Spinal cord (tissue), 10 donors: ENCODE measurements at places on chromosomes 2 and 18. TPM values are rescaled to one million over a fixed set of nuclear protein-coding genes. Genes with fewer than 3 reads are reported as not detected.

DNA sequence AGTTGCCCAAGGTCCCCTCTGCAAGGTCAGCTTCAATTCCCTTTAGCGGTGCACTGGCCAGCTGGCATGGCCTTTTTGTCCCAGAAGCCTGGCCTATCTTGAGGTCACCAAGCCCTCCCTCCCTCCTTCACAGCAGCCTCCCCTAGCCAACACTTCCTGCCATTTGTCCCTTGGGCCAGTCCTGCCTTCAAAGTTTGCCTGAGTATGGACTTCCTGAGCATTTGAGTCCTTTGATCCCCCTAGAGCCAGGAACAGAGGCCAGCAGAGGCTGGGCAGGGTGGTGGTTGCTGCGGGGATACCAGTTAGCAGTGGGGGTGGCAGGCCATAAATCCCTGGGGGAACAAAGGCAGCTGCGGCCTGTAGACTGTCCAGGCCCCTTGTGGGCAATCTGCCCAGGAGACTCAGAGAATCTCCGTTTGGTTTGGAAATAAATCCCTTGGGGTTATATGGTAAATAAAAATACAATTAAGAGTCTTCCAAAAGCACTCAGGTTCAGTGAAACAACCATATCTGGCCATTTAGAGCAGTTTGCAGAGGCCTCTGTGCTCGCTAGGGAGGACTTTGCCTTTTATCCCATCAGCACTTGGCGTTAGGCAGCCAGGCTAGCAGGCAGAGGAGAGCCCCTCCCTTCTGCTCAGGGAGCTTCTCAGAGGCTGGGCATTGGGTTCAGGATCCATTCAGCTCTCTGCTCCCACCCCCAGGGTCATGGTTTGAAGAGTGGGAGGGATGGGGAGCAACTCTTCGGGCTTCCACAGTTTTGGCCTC is 3.1 kb upstream of the HES6 start:
- DNase-seq, result peak; percentile 65

GRCh38 chr18:59459369-59460071 is 100.5 kb upstream of the LMAN1 start:
- DNase-seq, result peak; percentile 15

- no peak for DNase-seq
Observed at GRCh38 chr2:101843048-101843447, 145.5 kb downstream of the MAP4K4 start.

- no peak for DNase-seq
Observed at GRCh38 chr18:9334973-9335696, 562 bp downstream of the TWSG1 start.

GRCh38 chr18:13452388-13452811 is 233.8 kb downstream of the LDLRAD4 start:
- no peak for DNase-seq

DNA sequence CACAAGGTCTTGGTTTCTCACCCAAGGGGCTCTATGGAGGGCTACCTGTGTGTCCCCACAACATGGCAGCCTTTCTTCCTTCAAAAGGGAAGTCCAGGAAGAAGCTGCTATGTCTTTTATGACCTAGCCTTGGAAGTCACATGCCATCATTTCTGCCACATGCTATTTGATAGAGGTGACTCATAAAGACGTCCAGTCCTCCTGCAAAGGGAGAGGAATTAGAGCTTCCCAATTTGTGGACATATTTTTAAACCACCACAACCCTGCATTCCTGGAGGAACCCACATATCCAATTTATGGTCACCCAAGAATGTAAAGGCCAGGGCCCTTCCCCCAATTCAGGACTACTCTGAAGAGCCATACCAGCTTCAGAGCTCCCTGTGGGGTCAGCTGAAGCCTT is 246.2 kb downstream of the CYP26B1 start:
- no peak for DNase-seq

- no peak for DNase-seq
Observed at GRCh38 chr2:163681745-163682144, 54.1 kb downstream of the FIGN start.

GRCh38 chr18:56468396-56468795 is 170.0 kb downstream of the TXNL1 start:
- no peak for DNase-seq

DNA sequence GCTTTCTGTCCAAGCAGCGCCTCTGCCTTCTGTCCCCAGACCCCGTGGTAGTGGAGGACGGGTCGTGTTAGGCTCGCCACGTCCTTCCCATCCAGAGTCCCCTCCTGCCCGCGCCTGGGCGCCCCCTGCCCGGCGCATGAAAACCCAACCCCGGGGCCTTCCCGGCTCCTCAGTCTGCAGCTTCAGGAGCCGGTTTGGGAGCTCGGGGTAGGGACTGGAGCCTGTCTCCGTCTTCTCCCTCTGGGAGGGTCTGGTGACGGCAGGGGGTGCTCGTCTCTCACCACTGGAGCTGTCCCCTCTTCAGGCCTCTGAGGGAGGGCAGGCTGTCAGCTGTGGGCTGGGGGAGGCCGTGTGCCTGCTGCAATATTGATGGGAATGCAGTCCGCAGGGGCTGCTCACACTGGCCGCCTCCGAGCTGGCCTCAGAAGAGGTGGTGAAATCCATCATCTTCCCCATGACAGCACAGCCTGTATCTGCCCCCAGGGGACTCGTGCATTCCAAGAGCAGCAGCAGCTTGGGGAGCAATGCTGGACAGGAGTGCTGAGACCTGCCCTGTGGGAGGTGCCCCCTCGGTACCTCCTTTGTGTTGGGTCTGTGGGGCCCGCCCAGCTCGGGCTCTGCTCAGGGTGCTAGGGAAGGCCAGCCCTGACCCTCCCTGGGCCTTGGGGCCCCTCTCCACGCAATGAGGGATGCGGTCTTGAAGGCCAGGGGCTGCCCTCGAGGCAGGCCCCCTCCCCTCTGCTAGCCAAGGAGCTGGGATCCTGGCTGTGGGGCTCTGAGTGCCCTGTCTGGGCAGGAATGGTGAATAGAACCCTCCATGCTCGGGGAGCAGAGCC is 17.8 kb upstream of the KLHL30 start:
- DNase-seq, result no peak

- no peak for DNase-seq
Observed at GRCh38 chr2:164285576-164285975, 335.7 kb downstream of the GRB14 start.

DNA sequence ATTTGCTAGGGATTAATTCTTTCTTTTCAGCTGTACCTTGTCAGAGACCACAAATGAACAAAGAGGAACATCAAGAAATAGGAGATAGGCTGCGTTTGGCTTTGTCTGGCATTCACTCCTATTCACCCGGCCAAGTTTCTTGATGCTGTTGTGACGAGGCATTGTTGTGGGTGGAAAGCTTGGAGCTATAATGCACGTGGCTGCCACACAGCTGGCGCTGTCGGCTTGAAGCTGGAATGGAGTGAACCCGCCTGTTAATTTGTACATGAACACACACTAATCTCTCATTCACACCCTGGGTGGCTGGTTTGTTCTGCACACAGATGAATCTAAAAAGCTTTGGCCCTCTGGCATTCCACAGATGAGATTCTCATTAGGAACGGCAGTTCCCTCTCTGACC is 274.9 kb upstream of the GYPC start:
- no peak for DNase-seq

DNA sequence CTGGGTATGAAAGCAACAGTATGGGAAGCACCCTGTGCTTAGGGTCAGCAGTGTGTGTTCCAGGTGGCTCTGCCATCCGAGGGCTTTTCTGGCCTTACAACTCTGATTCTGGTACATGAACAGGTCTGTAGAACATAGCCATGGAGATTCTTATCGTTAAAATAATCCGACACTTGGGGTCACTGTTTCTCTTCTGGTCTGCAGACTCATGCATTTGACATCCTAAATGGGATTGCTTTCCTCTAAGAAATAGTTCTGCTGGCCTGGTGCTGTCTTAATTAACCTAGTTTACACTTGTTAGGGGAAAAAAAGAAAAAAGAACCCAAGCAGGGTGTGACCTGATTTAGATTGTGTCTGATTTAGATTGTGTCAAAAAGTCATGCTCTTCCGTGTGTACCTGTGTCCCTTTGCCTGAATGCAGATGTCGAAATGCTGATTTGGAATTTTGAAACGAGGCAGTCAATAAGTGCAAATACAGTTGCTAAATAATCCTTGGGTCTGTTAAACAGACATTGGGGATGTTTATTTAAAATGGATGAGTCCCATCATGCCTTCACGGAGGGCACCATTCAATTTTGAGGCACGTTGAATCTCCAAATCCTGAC is 59.6 kb downstream of the TRPM8 start:
- DNase-seq, result peak; percentile 97

DNA sequence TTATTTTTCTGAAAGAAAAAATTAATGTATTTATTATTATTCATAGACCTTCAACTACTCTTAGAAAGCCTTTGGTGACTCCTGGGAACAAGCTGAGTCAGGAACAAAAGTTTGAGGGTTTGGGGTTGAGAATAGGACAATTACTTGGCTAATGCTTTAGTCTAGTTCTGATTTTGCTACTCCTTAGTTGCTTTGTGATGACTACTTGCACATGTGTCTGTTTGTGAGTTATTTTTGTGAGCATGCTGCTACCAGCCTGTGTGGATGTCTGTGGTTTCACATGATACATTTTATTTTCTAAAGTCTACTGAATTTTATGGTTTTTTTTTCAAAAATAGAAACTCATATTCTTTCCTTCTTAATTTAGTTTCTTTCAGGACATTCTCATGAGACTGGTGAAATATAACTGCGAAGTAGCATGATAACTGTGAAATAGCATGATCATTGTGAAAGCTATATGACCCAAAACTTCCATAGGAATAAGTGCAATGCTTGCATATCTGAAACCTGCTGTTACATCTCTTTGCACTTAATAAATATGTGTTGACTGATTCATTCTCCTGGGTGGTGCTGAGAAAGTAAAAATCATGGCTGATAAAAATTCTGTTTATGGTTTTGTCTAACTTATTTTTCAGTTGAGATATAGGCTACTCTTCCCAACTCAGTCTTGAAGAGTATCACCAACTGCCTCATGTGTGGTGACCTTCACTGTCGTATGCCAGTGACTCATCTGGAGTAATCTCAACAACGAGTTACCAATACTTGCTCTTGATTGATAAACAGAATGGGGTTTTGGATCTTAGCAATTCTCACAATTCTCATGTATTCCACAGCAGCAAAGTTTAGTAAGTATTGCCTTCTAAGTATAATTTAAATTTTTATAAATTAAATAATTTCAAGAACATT is 17.9 kb upstream of the IL18R1 start:
- no peak for DNase-seq

DNA sequence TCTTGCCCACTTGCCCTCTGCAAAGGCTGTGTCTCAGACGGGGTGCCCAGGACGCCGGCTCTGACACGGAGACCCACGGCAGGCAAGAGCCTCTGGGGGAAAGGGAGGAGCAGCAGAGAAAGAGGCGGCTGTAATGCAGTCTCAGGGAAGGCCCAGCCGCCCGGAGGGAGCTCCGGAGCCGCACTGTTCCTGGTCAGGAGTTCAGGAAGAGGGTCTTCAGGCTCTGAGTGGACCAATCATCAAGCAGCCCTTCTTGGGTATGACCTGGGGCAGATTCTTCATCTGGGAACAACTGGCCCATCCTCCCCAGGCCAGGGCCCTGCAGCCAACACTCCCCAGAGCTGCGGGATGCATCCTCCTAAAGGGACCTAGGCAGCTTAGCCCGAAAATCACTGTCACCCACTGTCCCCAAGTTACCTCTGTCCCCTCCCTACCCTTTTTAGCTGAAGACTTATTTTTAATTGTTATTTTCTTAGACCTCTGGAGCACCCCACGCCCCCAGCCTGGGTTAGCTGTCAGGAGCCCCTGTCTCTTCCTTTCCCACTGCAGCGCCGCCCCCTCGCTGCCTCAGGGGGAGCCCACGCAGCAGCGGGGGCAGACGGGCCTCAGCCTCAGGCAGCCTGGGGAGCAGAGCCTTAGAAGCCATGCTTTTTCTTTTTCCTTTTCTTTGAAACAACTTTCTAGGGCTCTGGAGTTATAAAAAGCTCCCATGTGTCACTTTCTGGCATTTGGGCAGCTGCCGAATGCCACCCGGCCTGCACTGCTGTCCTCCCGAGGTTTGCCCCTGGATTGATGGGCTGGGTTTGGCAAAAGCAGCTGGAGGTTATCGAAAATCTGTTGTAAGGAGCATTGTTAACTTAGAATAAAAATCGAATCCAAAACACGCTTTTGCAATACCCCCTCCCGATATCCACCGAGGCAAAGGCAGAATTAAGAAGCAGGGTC is 644 bp upstream of the NEU2 start:
- DNase-seq, result no peak

- no peak for DNase-seq
Observed at GRCh38 chr2:41737888-41738287, 309.9 kb upstream of the PKDCC start.

DNA sequence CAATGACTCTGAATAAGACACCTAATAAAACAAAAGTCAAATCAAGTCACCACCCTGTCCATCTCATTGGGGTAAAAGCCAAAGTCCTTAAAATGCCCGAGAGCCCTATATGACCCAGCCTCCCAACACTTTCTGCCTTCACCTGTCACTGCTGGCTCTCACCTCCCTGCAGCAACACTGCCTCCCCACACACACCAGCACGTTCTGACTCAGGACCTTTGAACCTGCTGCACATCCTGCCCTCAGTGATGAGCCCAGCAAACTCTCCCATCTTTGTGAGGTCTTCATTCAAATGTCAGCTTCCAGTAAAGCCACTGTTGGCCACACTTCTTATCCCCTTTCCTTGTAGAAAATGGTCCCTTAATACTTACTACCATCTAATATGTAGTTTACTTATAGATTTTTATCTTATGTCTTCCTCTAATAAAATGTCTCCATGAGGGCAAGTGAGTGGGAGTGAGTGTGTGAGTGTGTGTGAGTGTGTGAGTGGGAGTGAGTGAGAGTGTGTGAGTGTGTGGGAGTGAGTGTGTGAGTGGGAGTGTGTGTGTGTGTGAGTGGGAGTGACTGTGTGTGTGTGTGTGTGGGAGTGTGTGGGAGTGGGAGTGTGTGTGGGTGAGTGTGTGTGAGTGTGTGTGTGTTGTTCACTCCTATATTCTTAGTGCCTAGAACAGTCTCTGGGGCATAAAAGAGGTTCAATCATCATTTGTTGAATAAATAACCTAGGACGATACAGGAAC is 504.7 kb downstream of the EIPR1 start:
- DNase-seq, result no peak

DNA sequence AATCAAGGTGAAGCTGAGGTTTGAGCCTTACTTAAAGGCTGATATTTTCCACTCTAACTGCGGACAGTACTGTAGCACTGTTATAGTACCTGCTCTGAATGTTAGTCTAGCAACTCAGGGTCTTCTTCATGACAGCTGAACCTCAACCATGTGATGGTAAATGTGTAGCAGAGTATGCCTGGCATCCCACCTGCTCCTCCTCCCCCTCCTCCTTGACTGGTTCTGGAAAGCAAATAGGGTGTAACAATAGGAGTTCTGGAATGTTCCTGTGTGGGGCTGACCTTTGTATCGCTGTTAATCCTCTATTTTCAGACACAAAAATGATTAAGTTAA is 447 bp upstream of the CCL20 start:
- DNase-seq, result no peak

GRCh38 chr2:28499282-28499681 is 3.4 kb downstream of the PLB1 start:
- DNase-seq, result no peak

REG1A gene
- not detected for total RNA-seq

SPHKAP gene
- total RNA-seq, result 6.9 TPM

POTEC gene
- total RNA-seq, result not detected

SP9 gene
- total RNA-seq, result 0.88 TPM

CDH19 gene
- total RNA-seq, result 10.9 TPM

CROCC2 gene
- 0.30 TPM for total RNA-seq

SH3BP4 gene
- 13.9 TPM for total RNA-seq

MOGAT1 gene
- total RNA-seq, result 0.20 TPM

G6PC2 gene
- 0.11 TPM for total RNA-seq

CCDC121 gene
- 12.8 TPM for total RNA-seq

CREG2 gene
- total RNA-seq, result 48.5 TPM
